ENCODE measurements at places on chromosomes 5 and 9.

GRCh38 chr9:6049798-6050197, 34.4 kb upstream of the RANBP6 start:
- no peak for DNase-seq

GRCh38 chr5:113172231-113172826, 195.7 kb downstream of the DCP2 start:
- DNase-seq: no peak

DNA sequence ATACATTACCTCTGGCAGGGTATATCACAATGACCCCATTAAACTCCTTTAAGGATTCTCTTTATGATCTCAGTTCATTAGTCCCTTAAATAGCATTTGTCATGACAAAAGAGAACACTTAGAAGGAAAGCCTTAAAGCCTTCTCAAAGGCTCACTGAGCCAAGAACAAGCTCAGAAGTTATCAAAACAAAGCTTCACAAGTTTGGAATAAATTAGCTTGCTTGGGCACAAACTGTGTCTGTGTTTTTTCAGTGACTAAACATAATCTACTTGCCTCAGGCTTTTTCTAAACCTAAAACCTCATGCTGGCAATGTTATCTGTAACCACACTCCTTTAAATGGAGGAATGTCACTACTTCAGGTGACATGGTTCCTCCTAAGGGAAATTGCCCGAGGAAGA, 1114.9 kb upstream of the C9orf72 start:
- DNase-seq: no peak

DNA sequence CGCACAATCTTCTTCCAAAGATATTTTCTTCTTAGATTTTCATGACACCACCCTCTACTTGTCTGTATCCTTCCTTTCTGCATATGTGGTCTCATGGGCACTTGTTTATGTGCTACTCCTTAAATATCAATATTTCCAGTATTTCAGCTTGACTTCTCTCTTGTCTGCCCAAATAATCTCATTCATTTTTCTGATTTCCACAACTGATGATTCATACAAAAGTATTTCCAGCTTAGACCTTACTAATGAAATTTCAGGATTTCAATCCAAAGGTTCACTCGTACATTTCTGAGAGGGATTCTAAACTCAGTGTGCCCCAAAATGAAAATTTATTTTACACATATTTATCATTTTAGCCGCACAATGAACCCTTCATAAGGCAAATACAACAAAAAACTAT, 928.9 kb upstream of the C9orf72 start:
- no peak for DNase-seq

DNA sequence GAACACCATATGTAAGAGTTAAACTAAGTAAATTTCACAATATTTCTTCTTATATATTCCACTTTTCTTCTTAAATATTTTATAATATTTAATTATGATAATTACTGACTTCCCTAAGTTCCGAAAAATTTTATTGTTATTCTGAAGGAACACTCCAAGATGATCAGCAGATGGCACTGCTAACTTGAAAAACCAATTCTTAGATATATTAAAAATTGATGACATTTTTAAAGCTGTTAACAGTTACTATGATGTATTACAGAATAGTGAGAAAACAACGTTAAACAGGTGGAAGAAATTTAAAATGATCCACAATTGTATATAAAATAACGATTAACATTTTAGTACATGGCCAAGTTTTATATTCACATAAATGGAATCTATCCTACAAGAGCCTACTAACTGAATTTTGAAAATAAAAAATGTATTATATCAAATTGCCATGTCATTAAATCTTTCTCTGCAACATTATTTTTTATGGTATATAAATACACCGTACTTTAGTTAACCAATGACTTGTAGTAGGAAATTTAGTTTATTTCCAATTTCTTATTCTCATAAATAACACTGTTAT, 30.1 kb upstream of the MUSK start:
- no peak for DNase-seq

- DNase-seq: no peak
These were observed 75.4 kb upstream of the GDNF start for GRCh38 chr5:37915097-37915736.

- DNase-seq: peak; percentile 99
These were observed 1.1 kb upstream of the TRIM41 start for GRCh38 chr5:181221792-181222629.

- no peak for DNase-seq
These were observed 44.2 kb upstream of the NOTCH1 start for GRCh38 chr9:136589766-136590763.

Data from activated CD4-positive, CD25-positive, alpha-beta regulatory T cell treated with anti-CD3 and anti-CD28 coated beads, Interleukin-2, amount 50 U/mL, for 72 hours (primary cell).